ENCODE measurements at places on chromosomes 1 and 21. TPM values are rescaled to one million over a fixed set of nuclear protein-coding genes. Genes with fewer than 3 reads are reported as not detected.

The THEMIS2 gene
- 0.79 TPM for total RNA-seq

The HSD3B2 gene
- total RNA-seq = not detected

The CTXND2 gene
- total RNA-seq = not detected

The CD34 gene
- total RNA-seq = not detected

The TNFRSF9 gene
- total RNA-seq = 3.2 TPM

The RAB3GAP2 gene
- total RNA-seq = 10.4 TPM

The POLR3C gene
- 38.1 TPM for total RNA-seq

The PMF1 gene
- total RNA-seq = 61.8 TPM

The OVAAL gene
- total RNA-seq = not detected

The ERICH3 gene
- total RNA-seq = not detected

The TNFRSF14 gene
- total RNA-seq = 0.10 TPM

The CLCNKA gene
- total RNA-seq = not detected

The TSPAN2 gene
- 1.3 TPM for total RNA-seq

The COL9A2 gene
- 0.56 TPM for total RNA-seq

The RPE65 gene
- total RNA-seq = not detected

The ANKRD35 gene
- total RNA-seq = 0.04 TPM

The CFAP107 gene
- total RNA-seq = not detected

The C1orf185 gene
- not detected for total RNA-seq

The SPATC1L gene
- 0.15 TPM for total RNA-seq

The CELA3A gene
- total RNA-seq = not detected

The PRMT6 gene
- total RNA-seq = not detected

The AADACL4 gene
- not detected for total RNA-seq

The ERG gene
- not detected for total RNA-seq

The TTC4 gene
- 25.1 TPM for total RNA-seq

The ADAMTS5 gene
- total RNA-seq = not detected

The SLC16A4 gene
- 37.3 TPM for total RNA-seq

The AUNIP gene
- total RNA-seq = 7.8 TPM

The OR14K1 gene
- total RNA-seq = not detected

The RUNX3 gene
- total RNA-seq = 5.7 TPM

The OR2T35 gene
- total RNA-seq = not detected

The ELOVL1 gene
- 147 TPM for total RNA-seq

The C4BPB gene
- 1.9 TPM for total RNA-seq

The LAMC2 gene
- total RNA-seq = 24.4 TPM

The SELE gene
- total RNA-seq = not detected

The MAP1LC3C gene
- 0.27 TPM for total RNA-seq

Data from A549 treated with Mapracorat at 1 μM for 4 hours (cell line).